Thoracic aorta (tissue), 2 donors: ENCODE measurements at places on chromosomes 7 and 10. TPM values are rescaled to one million over a fixed set of nuclear protein-coding genes. Genes with fewer than 3 reads are reported as not detected.

DNA sequence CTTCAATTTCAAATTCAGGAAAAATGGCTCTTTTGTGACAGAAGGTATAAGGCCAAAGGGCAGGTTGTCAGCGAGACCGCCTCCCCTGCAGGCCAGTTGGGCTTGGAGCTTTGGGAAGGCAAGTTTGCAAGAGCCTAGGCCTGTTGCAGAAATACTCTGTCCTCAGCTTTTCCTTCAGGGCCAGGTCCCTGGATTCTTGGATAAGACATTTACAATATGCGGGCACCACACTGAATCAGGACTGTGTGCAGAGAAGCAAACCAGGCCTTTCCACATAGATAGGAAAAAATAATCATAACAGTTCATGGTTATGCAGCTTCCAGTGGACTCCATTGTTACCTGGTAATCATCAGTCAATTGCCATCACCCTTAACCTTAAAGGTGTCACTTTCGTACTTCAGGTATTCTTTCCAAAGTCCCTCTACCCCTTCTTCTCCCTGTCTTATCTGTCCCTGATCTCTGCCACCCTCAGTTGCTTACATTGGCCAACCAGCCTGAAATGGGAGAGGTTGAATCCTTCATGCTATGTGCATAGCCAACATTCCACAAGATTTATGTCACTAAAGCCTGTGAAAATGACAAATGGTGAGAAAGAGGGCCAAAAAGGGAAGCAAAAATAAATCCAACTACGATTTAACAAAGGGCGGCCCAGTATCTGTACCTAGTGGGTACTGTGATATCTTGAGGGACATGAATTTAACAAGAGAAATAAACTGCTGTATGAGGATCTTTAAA, 304.5 kb upstream of the NFE2L3 start:
- H3K4me1 ChIP-seq = peaks cover 98% of the 10 kb centered on the region
- H3K27ac ChIP-seq = peak overlapping the region; percentile 81
- no peak for DNase-seq
- no peak overlapping the region for H3K4me3 ChIP-seq

Gene MRPL43
- total RNA-seq = 56.6 TPM

- no peaks in the 10 kb centered on the region for H3K4me1 ChIP-seq
Observed at GRCh38 chr10:62851442-62851841, 35.3 kb upstream of the EGR2 start.

Gene GDF2
- total RNA-seq = not detected

DNA sequence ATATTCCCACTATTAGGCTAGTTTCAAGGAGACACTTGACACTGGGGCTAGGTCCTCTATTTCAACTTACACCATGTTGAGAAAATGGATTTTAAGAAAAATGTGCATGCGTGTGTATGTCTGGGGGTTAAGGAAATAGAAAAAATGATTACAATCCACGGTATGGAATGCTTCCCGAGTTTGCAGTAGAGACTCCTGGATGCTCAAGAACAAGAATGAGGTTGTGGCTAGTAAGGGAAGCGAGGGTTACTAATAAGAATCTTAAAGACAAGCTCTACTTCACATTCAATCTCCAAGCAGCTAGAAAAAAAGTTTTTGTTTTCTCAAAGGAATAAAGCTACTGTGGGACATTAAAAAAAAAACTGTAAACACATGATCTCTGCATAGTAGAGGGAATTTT, 54.7 kb downstream of the ANK3 start:
- no peak for DNase-seq
- H3K36me3 ChIP-seq = no peaks in the 10 kb centered on the region
- H3K4me1 ChIP-seq = no peaks in the 10 kb centered on the region
- no peak overlapping the region for H3K4me3 ChIP-seq

DNA sequence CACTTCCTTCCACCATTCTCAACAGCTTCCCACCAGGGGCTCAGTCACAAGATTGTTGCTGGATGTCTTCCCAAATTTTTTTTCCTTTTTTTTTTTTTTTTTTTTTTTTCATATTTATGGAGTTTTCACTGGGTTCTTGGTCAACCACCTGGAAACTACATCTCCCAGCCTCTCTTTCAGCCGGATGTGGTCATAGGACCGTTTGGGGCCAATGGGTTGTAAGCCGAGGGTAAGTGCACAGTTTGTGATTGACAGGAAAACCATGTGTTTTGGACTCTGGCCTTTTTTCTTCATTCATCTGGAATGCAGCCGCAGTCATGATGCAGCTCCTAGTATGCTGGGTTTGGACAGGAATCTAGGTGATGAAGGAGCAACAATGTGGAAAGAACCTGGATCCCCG, 337.1 kb upstream of the FOXK1 start:
- H3K4me3 ChIP-seq = no peak overlapping the region
- no peak overlapping the region for H3K27ac ChIP-seq

DNA sequence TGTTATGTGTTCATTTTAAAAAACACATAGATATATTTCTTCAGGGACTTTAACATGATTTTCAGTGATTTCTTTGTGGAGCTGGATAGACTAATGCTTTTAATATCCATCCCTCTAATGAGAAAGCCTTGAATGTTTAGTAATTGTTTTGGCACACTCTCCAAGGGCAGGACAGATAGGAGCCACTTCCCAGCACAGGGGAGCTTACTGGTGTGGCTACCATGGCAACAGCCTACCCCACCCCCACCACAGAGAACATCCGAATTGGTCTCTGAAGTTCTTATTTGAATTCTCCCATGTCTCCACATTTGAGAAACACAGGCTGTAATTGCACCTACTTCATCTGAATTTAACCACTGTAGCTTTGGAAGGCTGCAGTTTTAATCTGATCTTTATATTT, 87.7 kb downstream of the PRKG1 start:
- no peak overlapping the region for H3K4me3 ChIP-seq
- no peak overlapping the region for H3K27ac ChIP-seq
- peaks cover 23% of the 10 kb centered on the region for H3K4me1 ChIP-seq
- DNase-seq = no peak
- no peaks in the 10 kb centered on the region for H3K36me3 ChIP-seq
- H3K27me3 ChIP-seq = no peaks in the 10 kb centered on the region

DNA sequence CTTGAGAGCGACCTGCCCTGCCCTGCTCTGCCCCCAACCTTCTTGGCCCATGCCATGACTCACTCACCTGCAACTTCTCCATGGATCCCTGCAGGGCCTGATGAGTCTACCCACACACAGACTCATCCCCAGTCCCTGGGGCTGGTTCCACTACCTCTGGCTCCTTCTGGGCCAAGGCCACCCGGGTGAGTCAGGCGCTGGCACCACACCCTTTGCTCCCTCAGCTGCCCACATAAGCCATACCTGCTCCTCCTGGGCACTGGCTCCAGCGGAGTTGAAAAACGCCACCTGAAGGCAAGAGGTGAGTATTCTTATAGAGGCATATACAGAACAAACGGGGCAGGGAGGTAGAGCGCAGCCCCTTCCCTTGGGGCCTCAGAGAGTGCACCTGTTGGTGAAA, 16.2 kb upstream of the MTPAP start:
- no peaks in the 10 kb centered on the region for H3K36me3 ChIP-seq
- no peaks in the 10 kb centered on the region for H3K4me1 ChIP-seq
- no peak overlapping the region for H3K4me3 ChIP-seq
- no peak for DNase-seq
- no peak overlapping the region for H3K27ac ChIP-seq

- H3K27ac ChIP-seq = no peak overlapping the region
- H3K4me3 ChIP-seq = no peak overlapping the region
- DNase-seq = no peak
- no peaks in the 10 kb centered on the region for H3K27me3 ChIP-seq
- H3K36me3 ChIP-seq = no peaks in the 10 kb centered on the region
Observed at GRCh38 chr7:128124786-128125185, 93.5 kb upstream of the LRRC4 start.

Gene FOXI2
- 0.78 TPM for total RNA-seq

DNA sequence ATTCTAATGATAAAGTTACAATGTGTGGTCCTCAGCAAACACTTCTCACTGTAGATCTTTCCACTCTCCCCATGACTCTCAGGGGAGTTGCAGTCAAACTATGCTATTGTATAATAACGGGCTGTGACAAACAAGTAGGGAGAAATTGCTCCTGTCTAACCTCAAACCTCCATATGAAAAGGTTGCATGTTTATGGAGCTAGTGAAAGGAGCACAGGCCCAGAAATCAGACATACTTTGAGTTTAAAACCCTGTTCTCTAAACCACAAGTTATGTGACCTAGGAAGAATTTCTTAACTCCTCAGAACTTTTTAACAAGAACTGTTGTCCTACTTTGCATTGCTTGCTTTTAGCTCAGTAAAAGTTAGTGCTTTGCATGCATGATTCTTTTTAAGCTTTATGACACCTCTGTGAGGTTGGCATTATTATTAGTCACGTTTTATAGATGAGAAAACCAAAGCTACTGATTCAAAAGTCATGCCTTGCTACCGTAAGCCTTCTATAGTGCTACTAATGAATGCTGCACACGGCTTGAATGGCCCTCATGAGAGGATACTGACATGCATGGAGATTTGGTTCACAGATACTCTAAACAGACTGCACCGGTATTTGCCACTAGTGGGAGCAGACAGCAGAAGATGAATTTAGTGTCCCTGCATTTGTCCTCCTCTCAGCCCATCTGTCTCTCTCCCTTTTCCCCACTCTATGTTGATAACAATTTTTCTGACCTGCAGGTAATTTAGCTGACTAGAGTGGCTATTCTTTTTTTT, 129.5 kb upstream of the PCGF5 start:
- no peak overlapping the region for H3K4me3 ChIP-seq
- DNase-seq = no peak
- H3K27me3 ChIP-seq = no peaks in the 10 kb centered on the region

DNA sequence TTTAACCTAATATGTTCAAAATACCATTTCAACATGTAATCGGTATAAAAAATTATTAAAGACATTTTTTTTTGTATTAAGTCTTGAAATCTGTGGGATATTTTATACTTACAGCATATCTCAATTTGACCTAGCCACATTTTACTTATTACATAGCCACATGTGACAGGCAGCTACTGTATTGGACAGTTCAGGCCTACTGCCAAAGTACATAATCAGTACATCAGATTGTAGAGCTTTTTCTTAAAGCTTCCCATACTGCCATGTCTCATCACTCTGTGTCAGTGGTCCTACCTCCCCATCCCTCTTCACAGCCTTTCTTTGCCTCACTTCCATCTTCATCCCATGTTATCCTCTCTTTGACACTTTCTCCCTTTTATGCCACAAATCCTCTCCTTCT, 43.0 kb downstream of the LOXL4 start:
- DNase-seq = no peak
- H3K36me3 ChIP-seq = no peaks in the 10 kb centered on the region
- H3K4me1 ChIP-seq = peaks cover 14% of the 10 kb centered on the region
- H3K27ac ChIP-seq = no peak overlapping the region

DNA sequence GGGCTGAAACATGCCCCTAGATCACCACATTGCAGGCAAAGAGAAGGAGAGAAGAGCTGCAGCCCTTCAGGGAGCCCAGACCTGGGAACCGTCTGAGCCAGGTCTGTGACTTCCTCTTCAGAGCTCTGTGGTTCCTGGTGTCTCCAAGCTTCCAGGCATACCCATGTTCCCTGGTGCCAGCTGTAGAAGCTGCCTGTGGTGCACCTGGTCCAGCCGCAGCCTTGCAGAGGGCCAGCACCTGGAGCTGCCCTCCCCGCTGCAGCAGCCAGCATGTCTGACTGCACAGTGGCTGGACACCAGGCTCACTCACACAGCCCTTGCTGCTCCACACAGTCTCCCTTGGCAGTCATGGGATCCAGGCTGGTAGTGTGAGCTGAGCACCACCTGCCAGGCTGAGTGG, 33.6 kb downstream of the C7orf25 start:
- no peaks in the 10 kb centered on the region for H3K4me1 ChIP-seq
- no peak for DNase-seq
- H3K36me3 ChIP-seq = no peaks in the 10 kb centered on the region
- H3K27ac ChIP-seq = no peak overlapping the region

- H3K36me3 ChIP-seq = no peaks in the 10 kb centered on the region
- no peaks in the 10 kb centered on the region for H3K27me3 ChIP-seq
- no peak overlapping the region for H3K27ac ChIP-seq
- DNase-seq = no peak
- H3K4me1 ChIP-seq = peaks cover 9% of the 10 kb centered on the region
Observed at GRCh38 chr10:26799342-26799741, 61.4 kb downstream of the ABI1 start.

GRCh38 chr7:128974241-128974934, 36.7 kb downstream of the IRF5 start:
- no peaks in the 10 kb centered on the region for H3K4me1 ChIP-seq
- no peak overlapping the region for H3K4me3 ChIP-seq
- peaks cover 64% of the 10 kb centered on the region for H3K36me3 ChIP-seq
- H3K27ac ChIP-seq = no peak overlapping the region
- DNase-seq = no peak
- H3K27me3 ChIP-seq = no peaks in the 10 kb centered on the region

Gene TBXAS1
- 30.1 TPM for total RNA-seq

DNA sequence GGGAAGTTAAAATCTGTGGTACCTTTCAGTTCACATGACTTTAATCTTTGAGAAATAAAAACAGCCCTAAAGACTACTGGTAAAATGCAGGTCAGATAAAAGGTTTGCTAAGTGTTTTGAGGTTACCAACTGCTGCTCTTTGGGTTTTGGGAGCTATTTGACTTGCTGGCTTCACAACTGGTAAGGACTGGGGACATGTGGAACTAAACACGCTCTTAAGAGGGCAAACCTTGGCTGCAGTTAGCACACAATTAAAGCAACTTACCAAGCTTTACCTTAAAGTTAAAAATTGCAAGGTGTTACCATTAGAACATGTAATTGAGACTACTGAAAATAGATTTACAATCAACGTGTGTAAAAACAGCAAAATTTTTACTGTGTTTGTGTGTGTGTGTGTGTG, 220.2 kb downstream of the PHF14 start:
- H3K4me3 ChIP-seq = peak overlapping the region; percentile 65
- H3K4me1 ChIP-seq = peaks cover 23% of the 10 kb centered on the region
- H3K27ac ChIP-seq = no peak overlapping the region
- no peaks in the 10 kb centered on the region for H3K36me3 ChIP-seq
- H3K27me3 ChIP-seq = no peaks in the 10 kb centered on the region
